ENCODE measurements at places on chromosomes 7 and 10. TPM values are rescaled to one million over a fixed set of nuclear protein-coding genes. Genes with fewer than 3 reads are reported as not detected.

GPR15LG gene
- total RNA-seq = not detected

SNX8 gene
- total RNA-seq = 48.2 TPM

VPS41 gene
- total RNA-seq = 79.1 TPM

ITGB1 gene
- total RNA-seq = 498 TPM

FLNC gene
- total RNA-seq = 23.7 TPM

SYT15B gene
- total RNA-seq = 41.5 TPM

GPR22 gene
- not detected for total RNA-seq

HOXA5 gene
- 21.6 TPM for total RNA-seq

CALCR gene
- not detected for total RNA-seq

TBX20 gene
- total RNA-seq = not detected

ERVW-1 gene
- total RNA-seq = not detected

ITGA8 gene
- 23.7 TPM for total RNA-seq

FAM25G gene
- total RNA-seq = not detected

DOCK1 gene
- total RNA-seq = 47.4 TPM

PDZD7 gene
- total RNA-seq = 0.96 TPM

HBP1 gene
- total RNA-seq = 47.9 TPM

OR6B1 gene
- total RNA-seq = not detected

MACROH2A2 gene
- 13.9 TPM for total RNA-seq

SEMA3C gene
- total RNA-seq = 58.0 TPM

PLPP4 gene
- total RNA-seq = 0.67 TPM

PSD gene
- total RNA-seq = 1.4 TPM

UCN3 gene
- 0.35 TPM for total RNA-seq

CPA5 gene
- total RNA-seq = not detected

MYO3A gene
- total RNA-seq = 1.0 TPM

FAM241B gene
- total RNA-seq = 9.6 TPM

NPFFR1 gene
- 0.20 TPM for total RNA-seq

EIF5AL1 gene
- 0.76 TPM for total RNA-seq

ZNF727 gene
- 3.0 TPM for total RNA-seq

YKT6 gene
- total RNA-seq = 88.2 TPM

SFMBT2 gene
- 12.6 TPM for total RNA-seq

CD36 gene
- 137 TPM for total RNA-seq

PPP1R3C gene
- 16.8 TPM for total RNA-seq

AKR1C8 gene
- total RNA-seq = not detected

URGCP gene
- total RNA-seq = 29.9 TPM

CPA4 gene
- 0.20 TPM for total RNA-seq
